SIG-M5 (cell line): ENCODE measurements at places on chromosomes 11 and 22.

GRCh38 chr11:118010738-118011461 lies 24.7 kb downstream of the IL10RA start:
- DNase-seq, result no peak

DNA sequence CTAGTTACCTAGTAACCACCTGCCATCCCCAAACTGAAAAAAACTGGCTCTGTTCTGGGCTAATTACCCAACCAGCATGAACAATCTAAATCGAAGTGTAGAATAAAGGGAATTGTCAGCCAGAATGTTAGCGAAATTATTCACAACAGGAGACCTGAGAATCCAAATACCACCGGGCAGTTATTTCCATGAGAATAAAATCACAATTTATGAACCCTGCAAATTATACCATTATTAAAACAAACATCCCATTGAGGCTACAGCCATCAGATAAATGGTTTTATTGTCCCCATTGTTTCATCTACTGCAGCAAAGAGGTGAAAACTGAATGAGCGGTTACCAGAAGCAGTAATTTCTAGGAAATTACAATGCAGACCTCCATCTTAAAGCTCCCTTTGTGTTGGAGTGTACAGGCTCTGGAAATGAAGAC lies 21.7 kb downstream of the FAM168A start:
- DNase-seq, result no peak

GRCh38 chr11:74147199-74147929 lies 23.4 kb downstream of the C2CD3 start:
- DNase-seq, result no peak

DNA sequence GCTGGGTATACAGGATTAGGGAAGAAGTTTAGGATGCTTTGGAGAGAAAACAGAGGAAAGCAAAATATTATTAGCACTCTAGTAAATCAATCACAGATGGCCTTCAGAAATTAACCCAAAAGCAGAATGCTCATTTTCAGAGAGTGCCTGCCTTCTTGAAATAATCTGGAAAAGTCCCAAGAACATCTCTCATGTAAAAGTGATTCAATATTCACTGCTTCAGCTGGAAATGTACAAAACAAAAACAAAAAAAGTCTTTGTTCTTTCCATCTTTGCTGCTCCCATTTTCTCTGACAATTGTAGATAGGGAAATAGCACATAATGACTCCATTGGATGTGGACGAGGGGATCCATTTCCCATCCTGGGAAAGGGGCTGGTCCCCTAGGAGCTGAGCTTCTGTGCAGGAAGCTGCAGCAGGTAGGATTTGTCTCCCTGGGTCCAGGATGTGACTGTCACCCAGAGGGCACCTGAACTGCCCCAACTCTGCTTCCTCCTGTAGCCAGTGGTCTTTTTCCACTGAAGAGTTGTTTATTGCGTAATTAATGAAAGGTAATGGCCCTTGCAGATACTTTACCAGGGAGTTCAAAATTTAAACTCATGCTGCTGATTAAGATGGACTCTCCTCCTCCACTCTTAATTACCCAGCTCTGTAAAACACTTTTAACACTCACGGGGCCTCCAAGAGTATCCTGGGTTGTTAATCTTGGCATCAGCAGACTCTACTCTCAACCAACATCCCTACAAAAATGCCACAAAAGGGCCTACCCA lies 57.9 kb downstream of the SC5D start:
- no peak for DNase-seq
